Stimulated activated CD4-positive, alpha-beta T cell treated with anti-CD3 and anti-CD28 coated beads, Interleukin-4, amount 100 ng/mL, for 1 hour (primary cell): ENCODE measurements at places on chromosomes 4 and X.

DNA sequence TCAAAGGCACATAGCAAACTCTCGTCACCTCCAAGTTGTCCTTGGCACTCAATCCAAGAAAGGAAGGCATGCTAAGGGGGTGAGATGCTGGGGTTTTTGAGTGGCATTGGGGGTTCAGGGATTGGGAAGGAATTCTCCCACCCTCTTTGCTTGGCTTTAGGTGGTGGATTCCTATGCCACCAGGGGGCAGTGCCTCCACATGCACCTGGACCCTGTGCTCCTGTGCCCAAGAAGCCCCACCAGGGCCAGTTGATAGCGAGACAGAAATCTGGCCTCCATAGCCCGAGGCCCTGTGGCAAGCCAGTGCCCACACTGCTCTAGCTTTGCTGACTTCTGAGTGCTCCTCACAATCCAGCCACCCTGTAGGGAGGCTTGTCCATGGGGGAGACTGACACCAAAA, 2.0 kb upstream of the FATE1 start:
- DNase-seq = no peak

GRCh38 chr4:2393353-2394270, 24.8 kb downstream of the ZFYVE28 start:
- no peak for DNase-seq

DNA sequence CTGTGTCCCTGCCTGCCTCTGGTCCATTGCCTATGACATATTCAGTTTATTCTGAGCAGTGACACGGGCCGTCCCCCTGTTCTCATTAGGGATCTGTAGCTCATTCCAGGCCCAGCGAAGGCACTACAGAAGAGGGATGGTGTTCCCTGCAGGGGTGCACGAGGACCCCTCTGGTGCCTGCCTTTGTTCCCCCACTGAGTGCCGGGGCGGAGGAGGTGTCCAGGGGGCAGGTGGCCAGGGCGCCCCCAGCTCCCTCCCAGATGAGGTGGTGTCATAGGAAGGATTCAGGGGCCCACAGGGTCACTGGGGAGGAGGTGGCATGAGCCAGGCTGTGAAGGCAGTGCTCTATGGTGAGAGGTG, 61.0 kb downstream of the SORCS2 start:
- no peak for DNase-seq

- no peak for DNase-seq
These were observed 212.1 kb upstream of the GALNTL6 start for GRCh38 chr4:171601091-171601490.

GRCh38 chr4:28508636-28509035, 1648.0 kb downstream of the STIM2 start:
- no peak for DNase-seq

DNA sequence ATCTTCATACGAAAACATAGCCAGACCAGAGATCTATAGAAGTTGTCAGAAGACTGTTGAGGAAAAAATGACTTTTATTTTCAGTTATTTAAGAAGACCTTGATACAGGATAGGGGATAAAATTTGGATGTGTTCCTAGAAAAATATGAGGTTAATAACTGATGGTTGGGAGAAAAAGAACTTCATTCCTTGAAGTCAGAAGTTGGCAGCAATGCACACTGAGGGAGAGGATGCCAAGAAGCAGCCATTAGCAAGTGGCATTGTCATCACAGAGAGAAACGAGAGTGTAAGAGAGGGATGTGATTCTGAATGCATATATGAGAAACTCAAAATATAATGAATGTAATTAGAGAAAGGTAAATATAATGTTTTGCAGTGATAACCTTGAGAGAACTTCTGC, 382.1 kb upstream of the EPHA5 start:
- no peak for DNase-seq
